ENCODE measurements at places on chromosomes 7 and 10. TPM values are rescaled to one million over a fixed set of nuclear protein-coding genes. Genes with fewer than 3 reads are reported as not detected.

GPR26 gene
- total RNA-seq = not detected

PRLHR gene
- total RNA-seq = not detected

DNAJC12 gene
- total RNA-seq = 65.1 TPM

OR2A42 gene
- not detected for total RNA-seq

GARS1 gene
- 137 TPM for total RNA-seq

PDZD7 gene
- total RNA-seq = 0.63 TPM

NUDT13 gene
- total RNA-seq = 2.5 TPM

H2BK1 gene
- not detected for total RNA-seq

AOC1 gene
- not detected for total RNA-seq

PRKAR2B gene
- 3.3 TPM for total RNA-seq

SPDYE11 gene
- not detected for total RNA-seq

OR2A12 gene
- total RNA-seq = not detected

MMP21 gene
- not detected for total RNA-seq

PON1 gene
- total RNA-seq = 0.66 TPM
